Fibroblast of mammary gland (primary cell): ENCODE measurements at places on chromosomes 12 and 14.

DNA sequence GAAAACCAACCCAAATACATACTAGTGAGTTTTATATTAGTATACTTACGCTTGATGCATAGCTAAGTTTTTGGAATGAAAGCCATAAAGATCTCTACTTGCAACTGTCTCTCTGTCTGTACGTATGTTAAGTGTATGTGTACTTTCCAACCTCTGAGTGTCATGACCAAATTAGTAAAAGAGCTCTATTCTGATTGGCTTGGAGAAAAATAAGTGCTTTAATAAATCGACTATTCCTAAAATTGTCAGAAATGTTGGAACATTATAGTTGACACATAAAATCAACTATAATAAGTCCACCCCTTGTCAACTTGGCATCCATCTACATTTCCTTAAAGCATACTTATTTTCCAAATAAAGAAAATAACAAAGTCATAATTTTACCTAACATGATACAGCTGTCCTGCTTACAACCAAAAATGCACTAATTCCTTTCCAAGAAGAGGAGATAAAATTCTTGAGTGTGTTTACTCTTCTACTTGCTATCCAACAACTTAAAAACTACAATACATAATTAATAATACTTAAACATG is 507.4 kb upstream of the ATP2B1 start:
- no peak for DNase-seq

DNA sequence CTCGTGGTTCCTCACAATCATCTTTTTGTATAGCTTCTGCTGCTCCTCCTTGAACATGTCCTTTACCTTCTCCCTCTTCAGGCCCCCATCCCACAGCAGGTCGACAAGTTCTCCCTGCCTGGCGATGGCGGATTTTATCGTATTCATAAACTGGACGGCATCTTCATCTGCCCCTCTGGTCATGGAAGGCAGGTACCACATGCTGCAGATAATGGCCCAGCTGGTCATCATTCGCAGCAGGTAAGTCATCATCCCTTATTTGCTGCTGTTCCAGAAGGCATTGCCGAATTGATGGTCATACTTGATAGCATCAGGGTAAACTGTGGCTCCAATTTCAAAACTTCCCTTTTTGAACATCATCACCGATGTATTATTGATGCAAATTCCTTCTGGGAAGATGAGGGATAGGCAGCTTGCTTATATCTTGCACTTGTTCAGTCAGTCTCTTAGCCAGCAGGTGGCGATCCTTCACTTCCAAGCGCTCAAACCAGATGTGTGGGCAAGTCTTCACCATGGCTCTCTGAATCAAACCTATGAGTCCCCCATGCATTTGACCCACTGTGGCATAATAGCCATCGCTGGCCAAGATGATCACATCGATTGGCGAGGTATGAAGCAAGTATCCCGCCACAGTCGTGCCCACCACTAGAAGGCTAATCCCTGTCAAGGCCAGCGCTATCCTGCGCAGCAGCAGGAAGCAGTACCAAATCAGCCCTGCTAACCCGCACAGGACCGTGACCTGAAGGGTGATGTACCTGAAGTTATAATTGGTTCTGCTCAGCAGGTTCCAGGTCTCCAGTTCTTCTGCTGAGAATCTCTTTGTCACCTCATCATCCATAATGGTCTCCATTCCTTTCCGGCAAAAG is 381.5 kb upstream of the STXBP6 start:
- peak; percentile 32 for DNase-seq

DNA sequence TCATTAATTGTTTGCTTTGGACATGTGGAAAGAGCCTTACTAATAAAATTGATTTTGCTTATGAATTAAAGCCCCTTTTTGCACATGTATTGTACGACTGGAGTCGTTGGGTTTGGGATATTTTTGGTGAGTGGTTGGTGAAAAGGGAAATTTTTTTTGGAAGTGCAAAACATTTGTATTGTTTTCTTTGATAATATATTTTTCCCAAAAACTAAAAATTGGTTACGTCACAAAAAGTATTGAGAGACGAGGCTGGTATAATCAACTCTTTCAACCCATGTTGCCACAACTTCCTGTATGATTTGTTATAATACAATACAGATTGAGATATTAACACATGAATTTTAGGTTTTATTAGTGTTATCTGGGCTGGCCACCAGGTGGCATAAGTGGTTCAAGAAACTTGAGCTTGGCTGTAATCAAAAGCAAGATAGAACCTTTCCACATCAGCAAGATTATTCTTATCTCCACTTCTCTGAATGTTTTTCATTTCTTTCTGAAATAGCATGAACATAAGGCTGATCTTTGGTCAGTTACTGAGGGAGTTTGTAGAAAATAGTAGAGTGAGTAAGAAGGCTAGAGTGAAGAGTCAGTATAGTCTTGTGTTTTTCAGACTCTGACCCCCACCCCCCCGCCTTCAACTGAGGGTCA is 8.7 kb downstream of the NGDN start:
- DNase-seq, result peak; percentile 69

DNA sequence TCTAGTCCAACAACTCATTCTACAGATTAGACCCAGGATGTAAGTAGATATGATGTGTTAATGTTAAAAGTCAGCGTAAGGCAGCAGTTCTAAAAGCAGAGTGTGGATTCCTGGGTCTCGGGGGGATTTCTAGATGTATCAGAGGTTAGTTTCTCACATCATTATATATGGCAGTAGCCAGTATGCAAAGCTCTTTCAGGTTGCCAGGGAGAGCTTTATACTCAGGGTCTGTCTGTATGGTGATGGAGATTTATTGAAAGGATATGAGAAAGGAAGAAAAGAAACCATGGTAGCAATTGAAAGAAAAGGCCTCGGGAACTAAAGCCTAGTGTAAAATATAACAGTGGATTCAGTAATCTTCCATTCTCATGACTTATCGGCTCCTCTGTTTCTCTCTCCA is 26.2 kb upstream of the PAWR start:
- no peak for DNase-seq

DNA sequence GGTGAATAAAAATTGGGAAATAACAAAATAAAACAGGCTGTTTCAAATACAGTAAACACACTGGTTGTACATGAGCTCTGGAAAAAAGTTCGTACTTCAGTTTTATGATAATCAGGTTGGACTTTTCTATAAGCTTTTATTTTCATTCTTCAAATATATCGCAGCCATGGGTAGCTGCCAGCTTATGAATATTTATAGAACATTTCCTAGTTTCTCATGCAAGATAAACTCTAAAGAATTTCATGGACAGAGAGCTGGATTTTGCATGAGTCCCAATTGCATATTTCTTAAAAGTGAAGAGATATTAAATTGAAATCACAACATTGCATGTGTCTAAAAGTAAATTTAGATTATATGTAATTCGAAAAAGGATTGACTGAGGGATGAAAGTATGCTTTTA is 827.6 kb downstream of the SLC6A15 start:
- no peak for DNase-seq

- DNase-seq, result no peak
These were observed 91.6 kb downstream of the LRRC74A start for GRCh38 chr14:76917745-76918255.

GRCh38 chr12:53695152-53696145 is 19.6 kb upstream of the ATP5MC2 start:
- DNase-seq, result peak; percentile 60

GRCh38 chr14:96663491-96664067 is 133.6 kb upstream of the VRK1 start:
- no peak for DNase-seq

DNA sequence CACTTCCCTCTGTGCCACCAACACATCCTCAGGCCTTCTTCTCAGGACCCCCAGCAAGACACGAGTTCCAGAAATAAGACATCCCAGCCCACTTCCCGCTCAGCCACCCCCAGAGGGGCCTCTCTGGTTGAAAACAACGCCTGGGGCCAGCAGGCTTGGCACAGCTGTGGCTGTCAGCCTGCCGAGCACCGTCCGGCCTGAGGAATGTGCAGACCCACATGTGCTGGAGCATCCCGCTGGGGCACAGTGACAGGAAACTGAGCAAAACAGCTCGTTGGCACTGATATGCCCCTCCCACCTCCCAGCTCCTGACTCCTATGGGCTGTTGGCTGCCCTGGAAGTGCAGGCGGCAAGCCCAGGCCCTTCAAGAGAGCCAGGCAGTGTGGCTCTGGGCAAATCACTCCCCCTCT is 1.4 kb downstream of the SYNE3 start:
- DNase-seq, result no peak

DNA sequence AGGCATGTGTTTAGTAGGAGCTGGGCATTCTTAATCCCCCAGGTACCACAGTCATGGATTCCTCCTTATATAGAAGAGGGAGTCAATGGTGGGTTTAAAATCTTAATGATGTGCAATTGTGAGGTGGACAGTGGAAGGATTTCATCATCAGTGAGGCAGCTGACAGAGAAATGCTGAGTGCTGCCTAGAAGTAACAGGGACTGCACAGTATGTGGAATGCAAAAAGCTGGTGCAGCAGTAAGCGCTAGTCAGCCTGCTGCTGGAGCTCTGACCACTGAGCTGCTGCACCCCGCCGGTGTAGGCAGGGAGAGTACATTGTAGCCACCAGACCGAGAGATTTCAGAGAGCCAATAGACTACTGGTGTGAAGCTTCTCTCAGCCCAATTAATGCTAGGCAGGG is 80.5 kb upstream of the DACT1 start:
- no peak for DNase-seq

- no peak for DNase-seq
These were observed 54.0 kb downstream of the CPSF2 start for GRCh38 chr14:92175811-92176210.

DNA sequence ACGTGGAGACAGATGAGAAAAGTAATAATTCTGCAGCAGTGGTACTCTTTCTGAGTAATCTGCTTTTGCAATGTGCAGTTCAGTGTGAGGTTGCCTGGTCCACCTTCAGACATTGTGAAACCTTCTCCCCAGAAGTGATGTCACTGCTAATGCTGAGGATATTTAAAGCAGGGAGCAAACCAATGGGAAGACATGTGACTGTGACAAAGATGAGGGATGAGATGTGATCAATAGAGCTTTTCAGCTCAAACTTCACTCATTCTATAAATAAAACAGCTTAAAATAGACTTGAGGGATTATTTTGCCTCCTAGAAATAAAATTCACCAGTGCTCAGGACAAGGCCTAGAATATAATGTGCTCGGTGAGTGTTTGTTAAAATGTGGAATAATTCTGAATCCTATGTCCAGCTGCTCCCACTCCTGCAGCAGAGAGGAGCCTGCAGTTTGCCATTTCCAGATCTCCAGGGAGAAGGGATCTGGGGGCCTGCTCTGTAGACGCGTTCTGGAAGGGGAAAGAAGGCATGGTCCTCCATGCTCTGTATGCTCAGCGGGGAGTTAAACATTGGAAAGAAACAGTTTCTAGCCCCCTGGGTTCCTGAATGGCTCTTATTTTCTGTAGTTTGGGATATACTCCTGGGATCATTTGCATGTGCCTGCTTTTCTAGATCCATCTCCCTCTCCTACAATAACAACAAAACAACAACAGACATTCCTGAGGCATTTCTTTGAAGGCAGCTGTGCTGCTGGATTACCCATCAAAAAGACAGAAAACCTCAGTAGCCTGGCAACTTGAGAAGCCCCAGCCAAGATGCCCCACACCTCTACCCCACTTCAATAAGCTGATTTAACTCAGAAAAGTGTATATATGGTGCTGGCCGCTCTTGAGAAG is 8.9 kb downstream of the SLC7A8 start:
- DNase-seq, result peak; percentile 85

- no peak for DNase-seq
These were observed 131.7 kb downstream of the VRK1 start for GRCh38 chr14:96928779-96929380.

- DNase-seq, result no peak
These were observed 93.1 kb upstream of the PKP2 start for GRCh38 chr12:32989705-32990104.

GRCh38 chr12:126718365-126718764 is 1548.6 kb upstream of the TMEM132C start:
- no peak for DNase-seq

- no peak for DNase-seq
These were observed 76.7 kb upstream of the SLCO1B1 start for GRCh38 chr12:21054334-21054733.

GRCh38 chr14:38786921-38787320 is 316.1 kb downstream of the SEC23A start:
- no peak for DNase-seq

GRCh38 chr14:92520102-92521057 is 6.8 kb downstream of the RIN3 start:
- DNase-seq, result no peak

DNA sequence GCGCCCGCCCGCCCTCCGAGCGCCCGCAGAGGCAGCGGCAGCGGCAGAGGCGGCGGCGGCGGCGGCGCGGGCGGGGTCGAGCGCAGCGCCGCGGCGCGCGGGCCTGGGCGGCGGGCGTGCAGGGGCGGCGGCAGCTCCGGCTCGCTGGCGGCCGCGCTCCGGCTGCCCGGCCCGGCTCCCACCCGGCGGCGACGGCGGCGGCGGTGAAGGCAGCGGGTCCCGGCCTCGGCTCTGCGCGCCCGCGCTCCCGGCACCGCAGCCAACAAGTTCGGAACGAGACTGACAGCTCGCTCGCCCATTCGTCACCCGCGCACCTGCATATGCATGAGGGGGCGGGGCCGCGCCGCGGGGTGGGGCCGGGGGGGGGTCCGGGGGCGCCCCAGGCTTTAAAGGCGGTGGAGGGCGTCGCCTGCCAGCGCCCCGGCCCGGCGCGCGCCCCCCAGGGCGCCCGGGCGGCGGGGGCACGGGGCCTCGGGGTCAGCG is at the start of gene JAG2:
JAG2 (minus strand) TSS at position 281 of the 483 bp plus-strand sequence. CDS start 356 bp downstream, outside the sequence.
- no peak for DNase-seq

DNA sequence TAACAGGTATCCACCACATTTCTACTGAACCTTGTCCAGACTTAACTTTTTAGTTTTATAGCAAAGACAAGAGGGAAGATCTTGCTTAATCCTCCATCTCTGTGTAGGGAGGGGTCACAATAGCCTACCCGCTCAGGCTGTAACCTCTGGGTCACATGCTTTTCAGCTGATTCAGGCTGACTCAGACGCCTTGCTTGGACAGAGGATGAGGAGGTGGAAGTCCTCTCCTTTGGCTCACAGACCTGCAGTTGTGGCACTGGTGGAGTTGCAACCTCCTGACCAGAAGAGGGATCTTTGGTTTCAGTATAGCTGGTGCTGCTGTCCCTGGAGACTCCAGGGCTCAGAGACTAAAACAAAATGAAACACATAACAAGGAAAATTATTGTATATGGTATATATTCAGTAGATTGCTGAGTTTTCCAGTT is 16.2 kb downstream of the ACIN1 start:
- peak; percentile 99 for DNase-seq

DNA sequence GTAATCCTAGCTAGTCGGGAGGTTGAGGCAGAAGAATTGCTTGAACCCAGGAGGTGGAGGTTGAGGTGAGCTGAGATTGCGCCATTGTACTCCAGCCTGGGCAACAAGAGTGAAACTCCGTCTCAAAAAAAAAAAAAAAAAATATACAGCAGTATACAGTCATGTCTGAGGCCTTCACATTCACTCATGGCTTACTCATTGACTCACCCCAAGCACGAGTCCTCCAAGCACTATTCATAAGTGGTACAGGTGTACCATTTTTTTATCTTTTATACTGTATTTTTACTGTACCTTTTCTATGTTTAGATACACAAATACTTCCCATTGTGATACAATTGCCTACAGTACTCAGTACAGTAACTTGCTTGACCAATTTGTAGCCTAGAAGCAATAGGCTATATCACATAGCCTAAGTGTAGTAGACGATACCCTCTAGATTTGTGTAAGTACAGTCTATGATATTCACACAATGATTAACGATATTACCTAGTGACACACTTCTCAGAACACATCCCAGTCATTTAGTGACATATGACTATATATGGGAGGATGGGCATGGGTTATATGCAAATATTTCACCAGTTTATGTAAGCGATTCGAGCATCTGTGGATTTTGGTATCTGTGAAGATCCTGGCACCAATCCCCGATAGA is 12.2 kb downstream of the LLPH start:
- DNase-seq, result peak; percentile 50
